ENCODE measurements at places on chromosomes 1 and 21.

DNA sequence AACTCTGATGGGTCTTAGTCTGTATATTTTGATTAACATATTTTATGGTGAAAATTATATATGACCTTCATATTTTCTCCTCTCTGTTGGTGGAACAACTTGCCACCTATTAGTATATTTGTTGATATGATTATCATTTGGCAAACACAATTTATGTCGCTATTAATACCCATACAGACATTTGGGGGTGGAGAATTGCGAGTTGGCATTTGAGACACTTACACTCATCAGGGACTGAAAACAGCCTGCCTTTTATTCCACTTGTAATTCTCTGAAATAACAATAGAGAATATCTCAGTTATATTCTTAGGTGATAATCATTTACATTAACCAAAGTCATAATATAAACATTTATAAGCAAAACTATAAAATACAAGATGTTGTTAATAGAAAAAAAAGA lies 100.5 kb upstream of the RGS18 start:
- DNase-seq: no peak

- DNase-seq: no peak
Measured at GRCh38 chr21:40187244-40187643, 320.0 kb downstream of the PCP4 start.

DNA sequence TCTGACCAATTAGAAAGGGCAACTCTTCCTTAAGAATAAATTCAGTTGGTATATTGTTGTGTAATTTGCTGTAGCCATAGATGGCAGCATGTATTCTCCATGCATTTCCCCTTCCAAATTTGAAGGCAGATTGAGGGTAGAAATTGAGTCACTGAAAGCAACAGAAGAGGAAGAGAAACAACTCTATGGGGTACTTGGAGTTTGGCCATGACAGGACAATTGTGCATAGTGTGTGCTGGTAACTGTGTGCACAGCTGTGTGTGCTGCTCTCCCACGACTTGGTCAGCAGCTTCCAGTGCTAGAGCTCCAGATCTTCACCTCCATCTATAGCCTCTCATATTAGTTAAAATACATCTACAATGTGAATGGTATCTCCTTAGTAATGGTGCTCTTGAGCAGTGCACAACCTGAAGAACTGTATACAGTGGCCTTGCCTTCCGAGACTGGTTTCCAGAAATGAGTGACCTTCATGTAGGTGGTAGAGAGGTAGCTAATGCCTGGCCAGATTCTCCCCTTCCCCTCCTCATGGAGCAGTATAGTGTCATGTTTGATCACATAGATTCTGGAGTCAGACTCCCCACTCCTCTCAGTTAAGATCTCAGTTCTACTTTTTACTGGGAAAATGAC lies 882 bp upstream of the FCAMR start:
- no peak for DNase-seq

GRCh38 chr1:245809361-245809760 lies 654.6 kb downstream of the KIF26B start:
- no peak for DNase-seq

DNA sequence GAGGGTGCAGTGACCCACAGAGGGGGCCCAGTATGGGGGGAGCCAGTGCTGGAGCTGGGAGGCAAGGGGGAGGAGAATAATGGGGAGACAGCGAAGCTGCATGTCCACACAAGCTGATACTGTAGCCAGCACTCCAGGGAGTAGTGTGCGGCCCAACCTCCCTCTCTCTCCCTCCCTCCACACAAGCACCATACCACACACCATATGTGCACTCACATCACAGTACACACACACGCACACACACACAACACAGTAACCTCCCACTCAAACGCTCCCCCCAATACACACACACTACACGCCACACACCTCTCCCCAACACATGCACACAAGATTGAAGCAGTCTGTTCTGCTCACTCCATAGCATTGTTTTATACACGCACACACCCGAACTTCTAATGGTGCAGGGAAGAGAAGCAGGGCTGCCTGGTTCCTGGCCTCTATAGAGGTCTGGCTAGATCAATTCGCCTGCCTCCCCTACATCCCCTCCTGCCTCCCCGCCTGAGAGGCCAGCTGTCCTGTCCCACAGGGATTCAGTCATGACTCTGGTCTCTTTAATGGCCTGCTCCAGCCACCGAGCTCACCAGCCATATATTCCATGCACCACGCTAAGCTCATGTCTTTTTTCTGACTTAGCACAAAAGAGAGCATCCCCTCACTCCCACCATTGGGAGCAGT lies 3.8 kb downstream of the NCDN start:
- no peak for DNase-seq

DNA sequence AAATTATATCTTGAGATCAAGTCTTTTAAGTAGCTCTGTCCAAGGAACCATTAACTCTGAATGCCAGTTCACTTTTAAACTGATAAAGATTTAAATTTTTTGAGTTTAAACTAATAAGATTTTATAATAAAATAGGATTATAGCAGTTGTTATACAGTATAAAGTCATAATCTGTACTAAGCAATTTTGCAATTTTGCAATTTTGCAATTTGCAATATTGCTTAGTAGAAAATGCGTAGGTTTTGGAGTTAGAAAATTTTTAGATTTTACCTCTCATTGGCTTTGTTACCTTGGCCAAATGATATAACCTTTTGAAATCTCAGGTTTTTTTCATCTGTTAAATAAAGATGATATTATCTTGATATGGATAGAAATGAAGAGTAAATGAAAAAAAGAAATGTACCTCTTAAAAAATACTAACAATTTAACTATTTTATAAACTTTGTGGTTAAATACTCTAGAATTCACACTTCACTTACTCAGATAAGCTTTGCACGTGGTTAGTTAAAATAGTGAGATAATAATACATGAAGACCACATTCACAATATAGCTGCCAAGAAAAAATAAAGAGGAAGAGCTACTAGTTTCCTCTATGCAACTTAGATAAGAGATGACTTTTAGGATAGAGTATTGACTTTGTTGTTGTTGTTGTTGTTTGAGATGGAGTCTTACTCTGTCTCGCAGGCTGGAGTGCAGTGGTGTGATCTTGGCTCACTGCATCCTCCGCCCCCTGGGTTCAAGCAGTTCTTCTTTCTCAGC lies 13.9 kb downstream of the CCDC18 start:
- no peak for DNase-seq

- DNase-seq: no peak
Measured at GRCh38 chr1:79633456-79633855, 626.9 kb upstream of the ADGRL4 start.

GRCh38 chr1:43664369-43664768 lies 14.4 kb downstream of the KDM4A start:
- no peak for DNase-seq

- no peak for DNase-seq
Measured at GRCh38 chr1:59378621-59379370, 81.9 kb downstream of the FGGY start.

DNA sequence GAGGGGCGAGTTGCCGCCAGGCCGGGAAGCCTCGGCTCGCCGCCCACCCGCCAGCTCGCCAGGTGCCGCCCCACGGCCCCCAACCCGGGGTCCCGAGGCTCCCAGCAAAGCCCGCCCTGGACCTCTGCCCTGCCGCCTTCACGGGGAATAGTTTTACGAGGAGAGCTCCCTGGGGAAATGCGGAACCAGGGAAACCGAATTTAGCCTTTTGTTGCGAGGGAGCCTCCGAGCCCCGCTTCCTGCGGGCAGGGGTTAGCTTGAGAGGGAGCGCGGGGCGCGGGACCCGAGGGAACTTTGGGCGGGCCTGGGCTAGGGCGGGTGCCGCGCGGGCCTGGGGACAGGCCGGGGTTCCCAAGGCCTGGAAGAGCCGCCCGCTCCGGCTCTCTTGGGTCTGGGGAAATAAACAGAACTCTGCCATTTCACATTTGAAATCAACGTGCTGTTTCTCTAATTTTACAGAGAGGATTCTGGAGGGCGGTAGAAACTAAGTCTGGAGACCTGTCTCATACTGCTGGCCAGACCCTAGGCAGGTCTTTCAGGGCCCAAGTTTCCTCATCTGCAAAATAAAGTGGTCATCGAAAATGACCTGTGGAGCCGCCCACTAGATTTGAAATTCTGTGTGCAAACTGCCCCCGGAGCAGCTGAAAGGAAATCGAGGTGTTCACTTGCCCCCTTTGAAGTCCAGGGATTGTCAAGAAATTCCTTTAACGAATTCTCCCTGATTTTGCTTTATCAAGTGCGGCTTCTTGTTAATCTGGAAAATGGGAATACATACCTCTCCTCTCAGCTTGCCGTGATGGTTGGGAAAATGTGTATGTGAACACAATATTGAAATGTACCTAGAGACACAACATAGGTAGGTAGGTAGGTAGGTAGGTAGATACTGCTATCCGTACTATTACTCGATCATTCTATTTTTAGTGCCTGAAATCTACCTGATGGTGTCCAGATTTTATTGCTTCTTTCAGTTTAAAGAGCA lies 749 bp upstream of the GLUL start:
- DNase-seq: no peak

DNA sequence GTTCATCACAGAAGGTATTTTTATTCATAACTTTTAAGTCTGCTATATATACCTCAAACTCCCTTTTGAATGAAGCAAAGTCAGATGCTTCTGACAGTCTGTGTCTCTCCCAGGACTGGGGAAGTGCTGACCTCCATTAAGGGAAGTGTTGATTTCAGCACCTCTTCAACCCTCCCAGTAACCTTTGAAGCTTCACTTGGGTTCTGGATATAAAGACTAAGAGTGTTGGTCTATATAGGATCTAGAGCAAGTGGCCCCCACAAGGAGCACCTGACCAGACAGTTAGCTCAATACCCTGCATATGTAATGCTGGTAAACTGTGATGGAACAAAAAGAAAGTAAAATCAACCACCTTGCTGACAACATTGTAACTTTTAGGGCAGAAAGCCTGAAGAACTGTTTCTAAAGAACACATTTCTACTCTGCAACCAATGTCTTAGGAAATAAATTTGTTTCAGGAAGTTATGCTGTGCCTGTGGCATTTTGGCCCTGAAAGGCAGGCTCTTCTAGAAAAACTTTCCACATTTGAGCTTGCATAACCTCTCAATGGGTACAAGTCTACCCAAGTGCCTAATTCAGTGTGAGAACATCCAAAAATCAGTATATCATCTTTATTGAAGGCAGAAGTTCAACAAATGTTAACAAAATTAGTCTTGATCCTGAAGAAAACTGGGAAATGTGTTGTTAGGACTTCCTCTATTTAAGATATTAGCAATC lies 865 bp upstream of the PTPN22 start:
- DNase-seq: no peak
